NCI-H226 (cell line): ENCODE measurements at places on chromosomes 3 and 15.

GRCh38 chr15:69573815-69574475, 121.3 kb downstream of the RPLP1 start:
- DNase-seq, result peak; percentile 95

GRCh38 chr3:32948625-32949445, 2.6 kb upstream of the CCR4 start:
- no peak for DNase-seq

DNA sequence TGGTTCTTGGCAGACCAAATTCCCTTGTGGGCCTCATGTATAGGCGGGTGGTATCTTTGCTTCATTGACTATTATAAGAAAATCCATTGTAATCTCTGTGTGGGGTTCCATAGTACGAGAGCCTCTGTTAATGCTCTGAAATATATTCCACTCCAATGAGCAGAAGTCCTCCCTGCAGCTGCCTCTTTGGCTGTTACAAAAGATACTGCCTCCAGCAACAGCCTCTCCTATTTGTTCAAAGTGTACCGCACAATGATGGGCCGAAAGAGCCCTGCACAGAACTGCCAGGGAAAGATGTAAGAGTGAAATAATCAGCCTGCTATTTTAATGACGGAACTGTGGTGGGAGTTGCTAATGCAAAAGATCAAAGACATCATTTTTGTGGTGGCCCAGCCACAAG, 48.9 kb downstream of the GRK7 start:
- no peak for DNase-seq

DNA sequence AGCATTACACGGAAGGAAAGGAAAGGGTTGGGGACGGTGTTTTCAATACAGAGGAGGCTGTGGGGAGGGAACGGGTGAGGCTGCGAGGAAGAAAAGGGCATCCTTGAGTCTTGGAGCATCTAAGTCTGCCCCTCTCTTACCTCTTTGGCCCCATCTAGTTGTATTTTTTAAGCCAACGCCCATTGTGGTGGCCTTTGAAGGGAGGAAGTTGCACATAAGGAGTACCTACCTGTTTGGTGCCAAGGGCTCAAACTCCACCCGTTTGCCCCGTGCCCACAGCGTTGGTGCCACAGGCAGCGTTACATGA, 146.1 kb upstream of the UMPS start:
- DNase-seq, result no peak

DNA sequence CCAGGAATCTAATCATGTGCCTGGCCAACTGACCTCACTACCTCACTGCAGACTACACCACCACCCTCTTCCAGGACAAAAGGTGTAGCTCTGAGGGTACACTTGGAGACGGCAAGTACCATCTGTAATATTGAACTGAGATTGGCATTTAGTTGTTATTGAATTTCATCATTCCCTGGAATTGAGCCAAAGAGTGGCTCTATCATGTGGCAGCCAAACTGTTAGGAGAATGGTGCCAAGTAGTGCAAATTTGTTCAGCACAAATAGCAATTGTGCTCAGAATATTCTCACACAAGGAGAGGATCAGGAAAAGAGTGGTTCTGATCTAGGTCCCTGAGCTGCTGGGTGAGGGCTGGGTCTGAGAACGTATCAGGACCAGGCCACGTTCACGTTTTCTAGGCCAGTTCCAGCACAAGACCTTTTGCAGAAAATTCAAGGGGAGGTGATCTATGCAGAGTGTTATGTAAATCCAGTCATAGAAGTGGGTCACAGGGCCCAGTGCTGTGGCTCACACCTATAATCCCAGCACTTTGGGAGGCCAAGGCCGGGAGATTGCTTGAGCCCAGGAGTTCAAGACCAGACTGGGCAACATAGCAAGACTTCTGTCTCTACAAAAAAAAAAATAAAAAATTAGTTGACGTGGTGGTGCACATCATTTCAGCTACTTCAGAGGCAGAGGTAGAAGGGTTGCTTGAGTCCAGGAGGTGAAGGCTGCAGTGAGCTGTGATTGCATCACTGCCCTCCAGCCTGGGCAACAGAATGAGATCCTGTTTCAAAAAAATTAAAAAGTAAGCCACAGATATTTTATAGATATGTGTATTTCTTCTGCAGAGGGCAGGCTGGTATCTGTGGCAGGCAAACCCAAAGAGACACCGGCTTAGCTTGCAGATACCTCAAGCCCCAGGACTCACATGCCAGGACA, 31.9 kb upstream of the CFAP161 start:
- no peak for DNase-seq

DNA sequence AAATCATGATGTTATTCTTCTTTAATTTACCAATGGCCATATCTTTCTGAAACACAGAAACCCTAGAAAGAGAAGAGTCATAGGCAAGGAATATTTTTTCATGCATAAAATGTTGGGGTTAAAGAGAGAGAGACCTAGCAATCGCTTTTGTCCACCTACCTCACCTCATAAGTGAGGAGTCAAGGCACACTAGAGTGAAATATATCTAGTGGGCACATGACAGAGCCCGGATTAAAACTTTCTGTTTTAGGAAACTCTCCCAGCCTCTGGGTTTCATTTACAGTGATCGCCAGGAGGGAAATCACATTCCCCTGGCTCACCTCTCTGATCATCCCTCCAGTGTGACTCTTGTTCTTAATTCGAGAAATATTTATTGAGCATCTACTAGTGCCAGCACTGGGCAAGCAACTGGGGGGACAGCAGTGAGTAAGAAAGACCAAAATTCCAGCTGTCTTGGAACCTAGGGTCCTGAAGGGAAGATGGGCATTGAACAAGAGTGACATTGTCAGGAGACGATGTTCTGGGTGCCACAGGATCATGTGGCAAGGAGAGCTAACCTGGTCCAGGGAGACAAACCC, 1.3 kb downstream of the CAPN3 start:
- DNase-seq, result no peak
